ENCODE measurements at places on chromosomes 2 and 18.
A peak's percentile ranks its signal among the peaks of the same experiment; 100 is the strongest.

DNA sequence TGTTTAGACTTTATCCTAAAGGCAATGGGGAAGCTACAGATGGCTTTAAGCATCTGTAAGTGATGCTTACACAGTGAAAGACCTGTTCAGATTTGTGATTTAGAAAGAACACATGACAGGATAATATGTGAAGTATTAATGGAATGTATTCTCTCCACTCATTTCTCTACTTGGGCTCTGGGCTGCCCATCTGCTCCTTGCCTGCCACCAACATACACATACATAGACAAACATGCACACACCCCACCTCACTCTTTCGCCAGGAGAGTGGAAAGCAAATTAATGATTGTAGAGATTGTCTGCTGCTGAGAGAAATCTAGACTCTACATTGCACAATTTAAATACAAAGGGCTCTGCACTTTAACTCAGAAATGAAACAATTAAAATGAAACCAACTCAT, 61.0 kb upstream of the NFE2L2 start:
- DNase-seq, result no peak

DNA sequence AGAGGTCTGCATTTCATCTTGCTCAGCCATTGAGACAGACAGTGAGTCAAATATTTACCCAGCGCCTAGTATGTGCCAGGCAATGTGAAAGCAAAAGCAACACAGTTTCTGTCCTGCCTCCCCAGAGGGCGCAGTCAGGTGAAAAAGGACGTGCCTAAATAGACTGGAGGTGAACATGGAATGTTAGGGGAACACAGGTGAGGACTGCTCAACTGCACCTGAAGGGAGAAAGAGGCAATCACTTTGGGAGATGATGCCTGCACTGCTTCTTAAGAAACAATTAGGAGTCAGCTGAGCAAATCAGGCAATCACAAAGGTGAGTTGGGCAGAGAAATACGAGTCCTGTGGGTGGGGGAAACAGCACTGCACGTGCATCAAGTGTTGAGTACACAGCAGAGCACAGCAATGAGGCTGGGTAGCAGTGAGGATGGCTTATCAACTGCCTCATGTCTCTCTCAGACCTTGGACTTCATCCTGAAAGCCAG, 218.3 kb upstream of the SMAD7 start:
- DNase-seq, result no peak

GRCh38 chr2:150710916-150711315, 223.4 kb upstream of the RND3 start:
- no peak for DNase-seq

GRCh38 chr2:220703279-220703678, 868.8 kb downstream of the EPHA4 start:
- no peak for DNase-seq

DNA sequence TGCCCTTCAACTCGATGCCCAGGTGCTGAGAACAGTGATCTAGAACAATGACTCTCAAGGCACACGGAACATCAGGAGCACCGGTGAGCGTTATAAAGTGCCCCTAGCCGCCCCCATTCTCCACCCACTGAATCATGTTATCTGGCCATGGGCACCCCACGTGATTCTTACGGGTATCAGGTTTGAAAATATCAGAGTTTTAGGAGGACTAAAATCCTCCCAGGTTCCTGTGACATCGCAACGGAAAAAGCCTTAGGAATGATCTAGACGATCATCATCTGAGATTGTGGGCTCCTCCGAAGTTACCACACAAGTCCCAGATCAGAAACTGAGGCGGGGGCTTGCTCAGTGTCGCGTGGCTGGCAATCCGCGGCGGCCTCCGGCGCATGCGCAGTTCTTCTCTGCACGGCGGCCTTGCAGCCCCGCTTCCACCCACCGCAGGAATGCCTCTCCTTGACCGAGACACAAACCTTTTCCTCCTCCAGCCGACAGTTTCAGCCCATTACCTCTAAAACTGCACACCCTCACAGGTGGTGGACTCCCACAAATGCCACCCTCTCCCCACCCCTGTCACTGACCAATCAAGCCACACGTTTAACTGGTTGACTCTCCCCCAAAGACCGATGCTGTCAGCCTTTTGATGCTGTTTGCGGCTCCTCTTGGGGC, 5.8 kb upstream of the MRPL33 start:
- DNase-seq, result peak; percentile 11

- no peak for DNase-seq
These were observed 45.7 kb downstream of the MAP3K2 start for GRCh38 chr2:127342101-127342500.

- DNase-seq, result no peak
These were observed 1080.2 kb upstream of the NRXN1 start for GRCh38 chr2:52112141-52112540.

DNA sequence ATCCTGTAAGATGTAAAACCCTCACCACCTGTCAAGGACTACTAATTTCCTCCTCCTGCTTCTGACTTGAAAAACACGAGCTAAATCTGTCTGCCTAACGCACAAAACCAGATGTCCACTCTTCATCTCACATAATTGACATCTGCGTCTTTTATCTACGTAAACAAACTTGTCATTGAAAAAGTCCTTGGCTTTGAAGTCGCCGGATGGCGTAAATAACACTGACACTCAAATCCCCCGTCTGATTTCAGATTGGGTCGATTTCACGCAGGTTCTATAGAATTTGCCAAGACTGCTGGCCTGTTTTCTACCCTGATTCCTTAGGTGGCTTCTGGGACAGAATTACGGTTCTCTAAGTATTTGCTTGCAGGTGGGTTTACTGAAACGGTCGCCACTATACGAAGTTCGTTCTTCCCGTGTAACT, 539 bp upstream of the MOB4 start:
- no peak for DNase-seq

DNA sequence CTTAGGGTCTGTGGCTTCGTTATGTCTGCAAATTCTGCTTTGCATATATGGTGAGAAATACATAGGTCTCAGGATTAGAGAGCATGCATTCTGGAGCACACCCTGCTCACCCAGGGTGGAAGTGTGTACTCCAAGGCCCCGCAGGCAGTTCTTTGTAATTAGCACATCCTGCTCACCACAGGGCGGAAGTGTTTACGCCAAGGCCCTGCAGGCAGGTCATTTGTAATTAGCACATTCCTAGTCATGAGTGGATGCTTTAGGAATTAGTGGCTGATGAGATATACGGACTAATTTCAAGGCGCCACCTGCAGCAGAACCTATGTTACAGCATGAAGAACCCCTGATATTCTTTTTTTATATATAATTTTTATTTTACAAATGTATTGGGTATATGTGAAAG, 4.2 kb downstream of the ALLC start:
- DNase-seq, result no peak

- no peak for DNase-seq
These were observed 28.1 kb upstream of the ACTR3 start for GRCh38 chr2:113861740-113862139.

DNA sequence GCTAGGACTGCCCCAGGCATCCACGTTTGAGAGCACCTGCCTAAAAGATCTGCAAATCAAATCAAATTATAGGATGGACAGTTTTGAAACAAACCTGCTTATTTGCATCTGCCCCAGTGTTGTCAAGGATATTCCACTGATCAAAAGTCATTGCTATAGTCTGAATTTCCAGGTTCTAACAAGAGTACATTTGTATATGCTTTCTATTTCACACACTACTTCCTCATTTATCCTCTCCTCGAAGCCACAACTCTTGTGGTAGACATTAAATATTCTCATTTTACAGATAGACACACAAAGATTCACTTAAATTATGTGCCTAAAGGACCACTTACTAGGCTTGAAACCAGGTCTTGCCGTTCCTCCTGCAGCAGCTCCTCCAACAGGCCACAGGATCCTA, 11.9 kb upstream of the TET3 start:
- no peak for DNase-seq

DNA sequence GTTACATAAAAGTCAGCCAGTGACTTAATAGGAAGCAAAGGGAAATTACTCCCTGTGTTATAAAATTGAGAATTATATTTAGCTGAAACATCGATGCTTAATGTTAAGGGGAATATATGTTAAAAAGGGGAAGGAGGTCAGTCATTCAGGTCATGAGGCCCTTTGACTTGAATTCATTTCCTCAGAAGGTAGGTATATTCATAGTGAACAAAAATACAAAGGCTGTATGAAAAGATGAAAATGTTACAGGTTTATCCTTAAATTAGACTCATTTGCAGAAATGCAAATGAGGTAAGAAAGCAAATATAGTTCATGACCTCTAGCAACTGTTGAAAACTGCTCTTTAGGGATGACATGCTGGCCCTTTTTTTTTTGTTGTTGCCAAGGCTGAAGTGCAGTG, 20.8 kb downstream of the MSH6 start:
- no peak for DNase-seq

GRCh38 chr2:109030870-109031475, 42.0 kb upstream of the EDAR start:
- no peak for DNase-seq

- DNase-seq, result no peak
These were observed 61.7 kb downstream of the KCNS3 start for GRCh38 chr2:17940091-17940630.

DNA sequence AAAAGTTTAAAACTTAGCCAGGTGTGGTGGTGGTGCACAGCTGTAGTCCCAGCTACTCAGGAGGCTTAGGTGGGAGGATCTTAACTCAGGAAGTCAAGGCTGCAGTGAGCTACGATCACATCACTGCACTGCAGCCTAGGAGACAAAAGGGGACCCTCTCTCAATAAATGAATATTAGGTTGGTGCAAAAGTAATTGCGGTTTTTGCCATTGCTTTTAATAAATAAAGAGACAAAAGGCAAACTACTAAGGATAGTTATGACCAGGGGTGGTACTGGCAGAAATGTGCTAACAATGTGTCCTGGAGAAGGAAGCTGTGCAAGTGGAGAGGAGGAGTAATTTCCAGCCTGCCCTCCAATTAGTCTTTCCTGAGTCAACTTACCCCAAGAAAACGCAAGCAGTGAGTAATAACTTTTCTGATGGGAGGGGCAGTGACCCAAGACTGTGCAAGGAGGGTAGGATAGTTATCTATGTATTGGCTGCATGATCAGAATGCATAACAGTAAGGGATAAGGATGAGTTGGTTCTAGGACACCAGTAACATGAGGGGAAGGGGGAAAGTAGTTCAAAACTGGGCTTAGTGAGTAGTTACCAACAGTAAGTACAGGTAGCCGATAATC, 1.5 kb downstream of the EXOC6B start:
- no peak for DNase-seq

DNA sequence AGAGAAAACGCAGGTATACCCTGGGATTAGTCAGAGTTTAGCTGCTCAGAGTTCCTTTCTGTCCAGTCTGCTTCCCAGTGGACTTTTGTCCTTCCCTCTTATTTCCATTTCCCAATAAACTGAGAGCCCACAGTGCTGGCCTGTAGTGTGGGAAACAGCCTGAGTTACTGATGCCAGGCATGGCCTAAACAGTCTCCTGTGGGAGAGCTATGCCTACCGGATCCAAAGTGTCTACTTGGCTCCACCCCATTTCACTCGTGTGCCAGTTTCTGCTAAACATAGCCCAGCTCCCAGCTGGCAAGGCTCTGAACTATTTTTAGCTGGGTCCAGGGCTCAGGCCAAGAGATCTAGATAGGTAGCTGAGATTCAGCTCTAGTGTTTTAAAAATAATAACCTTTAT, 15.6 kb upstream of the PPP1CB start:
- no peak for DNase-seq

GRCh38 chr2:86368161-86368824, 30.9 kb upstream of the REEP1 start:
- DNase-seq, result peak; percentile 27

DNA sequence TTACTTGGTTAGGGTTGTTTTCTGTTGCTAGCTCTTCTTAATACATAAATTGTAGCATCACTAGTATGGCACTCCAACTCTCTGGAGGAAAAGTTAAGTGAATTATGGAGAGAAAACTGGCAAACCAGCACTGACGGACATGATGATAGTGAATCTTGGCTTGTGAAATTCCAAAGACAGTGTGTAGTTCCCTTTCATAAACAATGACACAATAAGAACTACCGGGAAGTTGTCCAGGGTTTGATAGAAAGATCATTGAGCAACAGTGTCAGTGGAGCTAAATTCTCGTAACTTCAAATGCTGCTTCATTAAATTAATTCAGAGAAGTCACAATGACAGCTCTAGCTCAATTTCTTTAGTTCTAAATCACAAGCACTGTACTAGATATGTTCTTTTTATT, 66.5 kb downstream of the RIT2 start:
- DNase-seq, result no peak

- DNase-seq, result no peak
These were observed 61.4 kb upstream of the RNF152 start for GRCh38 chr18:61954096-61954746.

DNA sequence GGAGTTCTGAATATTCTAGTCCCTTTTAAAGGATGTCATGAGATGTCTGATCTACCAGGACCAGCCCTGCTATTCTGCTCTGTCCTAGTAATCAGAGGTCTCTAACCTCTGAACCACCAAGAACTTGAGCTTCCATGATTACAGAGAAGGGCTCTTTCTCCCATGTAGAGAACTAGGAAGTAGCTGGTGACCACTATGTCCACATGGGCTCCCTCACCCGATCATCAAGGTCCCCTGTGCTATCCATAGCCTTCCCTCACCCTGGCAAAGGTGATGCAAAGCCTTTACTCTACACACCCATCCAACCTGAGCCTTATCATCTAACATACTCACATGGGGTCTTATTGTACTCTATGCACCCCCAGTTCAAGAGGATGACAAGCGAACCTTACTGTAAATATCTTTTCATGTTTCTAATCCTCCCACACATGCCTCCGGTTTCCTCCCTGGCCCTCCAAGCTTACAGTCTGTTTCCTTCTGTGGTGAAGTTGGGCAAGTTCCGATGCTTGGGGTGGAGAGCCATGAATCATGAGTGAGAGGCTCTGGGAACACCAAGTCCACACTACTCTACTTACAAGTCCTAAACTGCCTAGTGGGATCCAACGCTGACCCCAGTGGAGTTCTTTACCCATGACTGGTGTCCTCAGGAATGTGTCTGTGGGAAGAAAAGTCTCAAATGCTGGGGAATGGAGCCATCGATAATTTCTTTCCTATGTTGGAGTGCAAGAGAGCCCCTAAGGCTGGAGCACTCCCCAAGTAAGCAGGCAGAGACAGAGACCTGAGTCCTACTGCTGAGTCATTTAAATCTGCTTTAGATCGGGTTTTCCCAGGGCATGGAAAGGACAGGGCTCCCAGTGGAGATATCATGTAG, 73.3 kb upstream of the KLF7 start:
- peak; percentile 43 for DNase-seq

GRCh38 chr2:96400049-96401000, 64.8 kb downstream of the NCAPH start:
- DNase-seq, result no peak

All from stimulated activated CD4-positive, alpha-beta T cell treated with anti-CD3 and anti-CD28 coated beads, TNF-alpha, amount 100 ng/mL, for 48 hours (primary cell).